ENCODE measurements at places on chromosomes 6 and 20. TPM values are rescaled to one million over a fixed set of nuclear protein-coding genes. Genes with fewer than 3 reads are reported as not detected.

- DNase-seq = no peak
These were observed 38.8 kb downstream of the SLC22A3 start for GRCh38 chr6:160386869-160387530.

DNA sequence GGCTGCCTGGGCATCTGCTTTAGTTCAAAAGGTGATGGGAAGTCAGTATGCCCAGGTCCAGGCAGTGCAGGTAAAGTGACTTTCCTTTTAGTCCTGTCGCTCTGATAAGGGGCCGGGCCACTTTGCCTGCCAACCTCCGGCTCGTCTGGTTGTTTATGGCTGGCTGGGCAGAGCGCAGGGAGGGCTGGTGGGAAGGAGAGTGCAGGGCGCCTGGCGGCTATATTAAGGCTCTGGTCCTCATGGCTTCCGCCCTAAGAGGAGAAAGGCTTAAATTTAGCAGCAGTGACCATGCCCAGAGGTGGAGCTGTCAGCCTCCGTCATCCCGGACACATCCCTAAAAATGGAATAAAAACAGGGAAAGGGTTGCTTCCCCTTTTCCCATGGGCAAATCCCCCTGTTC lies 14.6 kb downstream of the GATA5 start:
- DNase-seq = no peak

- DNase-seq = no peak
These were observed 107.4 kb upstream of the MAP7 start for GRCh38 chr6:136657666-136658065.

DNA sequence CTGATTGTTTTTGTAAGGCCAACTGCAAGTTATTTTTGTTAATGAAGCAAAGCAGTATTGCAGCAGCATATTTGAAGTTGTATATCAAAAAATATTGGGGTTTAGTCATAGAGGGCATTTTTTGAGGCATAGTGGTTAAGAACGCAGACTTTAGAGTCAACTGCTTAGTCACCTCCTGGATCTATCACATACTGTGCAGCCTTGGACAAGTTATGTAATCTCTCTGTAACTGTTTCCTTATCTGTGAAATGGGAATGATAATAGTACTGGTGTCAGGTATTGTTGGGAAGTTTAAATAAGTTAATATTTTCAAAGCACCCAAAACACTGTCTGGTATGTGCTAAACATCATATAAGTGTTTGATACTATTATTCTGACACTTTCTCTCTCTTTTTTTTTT lies 27.2 kb upstream of the EFHC1 start:
- DNase-seq = no peak

DNA sequence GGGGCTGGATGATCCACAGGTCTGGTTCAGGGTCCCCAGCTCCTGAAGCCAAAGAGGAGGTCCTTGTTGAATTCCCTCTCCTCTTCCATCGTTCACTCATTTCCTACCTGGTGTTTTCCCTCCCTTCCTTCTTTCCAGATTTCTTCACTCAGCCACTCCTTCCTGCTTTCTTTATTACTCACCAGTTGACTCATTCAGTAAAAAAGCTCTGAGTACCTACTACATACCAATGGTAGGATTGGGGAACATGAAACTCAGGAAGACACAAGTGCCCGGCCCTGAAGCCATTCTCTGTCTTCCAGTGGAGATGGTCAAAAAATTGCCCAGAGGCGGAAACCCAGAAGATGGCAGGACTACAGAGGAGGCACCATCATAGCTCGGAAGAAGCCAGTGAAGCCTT lies 11.9 kb upstream of the NSFL1C start:
- no peak for DNase-seq

GRCh38 chr20:58669287-58670006 lies 18.4 kb downstream of the STX16 start:
- peak; percentile 85 for DNase-seq

GRCh38 chr6:131061041-131061750 lies 1.8 kb downstream of the EPB41L2 start:
- peak; percentile 8 for DNase-seq

DNA sequence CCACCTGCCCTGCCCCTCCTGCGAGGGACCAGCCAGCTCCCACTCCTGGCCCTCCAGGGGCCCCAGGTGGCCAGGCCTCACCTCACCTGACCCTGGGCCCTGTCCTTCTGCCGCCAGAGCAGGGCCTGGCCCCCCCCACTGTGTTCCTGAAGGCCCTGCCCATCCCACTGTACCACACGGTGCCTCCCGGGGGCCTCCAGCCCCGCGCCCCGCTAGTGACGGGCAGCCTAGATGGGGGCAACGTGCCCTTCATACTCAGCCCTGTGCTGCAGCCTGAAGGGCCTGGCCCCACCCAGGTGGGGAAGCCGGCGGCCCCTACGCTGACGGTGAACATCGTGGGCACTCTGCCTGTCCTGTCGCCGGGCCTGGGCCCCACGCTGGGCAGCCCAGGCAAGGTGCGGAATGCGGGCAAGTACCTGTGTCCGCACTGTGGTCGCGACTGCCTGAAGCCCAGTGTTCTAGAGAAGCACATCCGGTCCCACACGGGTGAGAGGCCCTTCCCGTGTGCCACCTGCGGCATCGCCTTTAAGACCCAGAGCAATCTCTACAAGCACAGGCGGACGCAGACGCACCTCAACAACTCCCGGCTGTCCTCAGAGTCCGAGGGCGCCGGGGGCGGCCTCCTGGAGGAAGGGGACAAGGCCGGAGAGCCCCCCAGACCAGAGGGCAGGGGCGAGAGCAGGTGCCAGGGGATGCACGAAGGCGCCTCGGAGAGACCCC lies 27.6 kb downstream of the ZNF831 start:
- no peak for DNase-seq

- DNase-seq = peak; percentile 41
These were observed 2.2 kb downstream of the APCDD1L start for GRCh38 chr20:58512808-58513552.

GRCh38 chr20:6623989-6624388 lies 143.5 kb upstream of the BMP2 start:
- DNase-seq = peak; percentile 7

DNA sequence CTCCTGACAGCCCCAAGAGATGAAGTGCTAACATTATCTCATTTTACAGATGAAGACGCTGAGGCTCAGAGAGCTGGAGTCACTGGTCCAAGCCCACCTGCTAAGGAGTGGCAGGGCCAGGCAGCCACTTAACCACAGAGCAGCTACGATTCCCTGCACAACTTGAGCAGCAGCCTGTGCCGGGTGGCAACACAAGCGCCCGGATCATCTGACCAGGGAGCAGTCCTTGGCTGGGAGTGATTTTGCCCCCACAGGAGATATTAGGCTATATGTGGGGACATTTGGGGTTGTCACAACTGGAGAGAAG lies 93.2 kb upstream of the PTPN1 start:
- DNase-seq = no peak

- DNase-seq = no peak
These were observed 1.4 kb upstream of the FILIP1 start for GRCh38 chr6:75495011-75495410.

- DNase-seq = peak; percentile 94
These were observed at the start of gene ELOVL2 for GRCh38 chr6:11043961-11044711. ELOVL2 (minus strand) TSS chr6:11044305; CDS start chr6:11044230, 75 bp downstream.

GRCh38 chr6:51996296-51996947 lies 91.0 kb downstream of the PKHD1 start:
- DNase-seq = no peak

DNA sequence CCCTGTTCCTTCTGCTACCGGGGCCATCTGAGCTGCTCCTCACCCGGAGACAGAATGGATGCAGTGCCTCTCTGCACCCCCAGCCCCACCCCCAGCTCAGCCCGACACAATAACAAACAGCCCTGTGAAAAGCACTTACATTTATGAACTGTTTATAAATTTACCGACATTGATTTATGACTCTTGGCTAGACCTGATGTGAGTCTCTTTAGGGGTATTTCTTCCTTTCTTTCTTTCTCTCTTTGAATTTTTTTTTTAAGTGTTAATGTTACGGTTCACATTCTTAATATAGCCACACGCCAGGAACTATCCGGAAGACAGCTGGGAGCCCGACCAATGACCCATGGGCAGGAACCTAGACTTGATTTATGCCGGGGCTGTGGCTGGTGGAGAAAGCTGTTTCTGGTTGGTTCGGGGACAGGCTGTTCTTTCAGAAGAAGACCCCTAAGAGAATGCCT lies 266.3 kb downstream of the CDC5L start:
- no peak for DNase-seq

DNA sequence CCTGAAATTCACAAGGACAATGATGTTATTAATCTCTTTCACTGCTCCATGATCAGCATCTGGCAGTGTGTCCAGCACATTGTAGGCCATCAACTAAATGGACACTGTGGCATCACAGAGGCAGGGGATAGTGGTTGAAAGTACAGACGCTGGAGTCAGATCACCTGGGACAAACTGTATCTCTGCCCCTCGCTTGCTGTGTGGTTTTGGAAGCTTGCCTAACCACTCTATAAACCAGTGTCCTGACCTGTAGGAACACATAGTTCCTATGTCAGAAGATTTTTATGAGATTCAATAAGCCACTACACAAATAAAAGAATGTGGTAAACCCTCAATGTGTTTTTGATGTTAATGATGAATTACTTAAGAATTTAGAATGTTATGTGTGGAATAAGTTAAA lies 219.3 kb upstream of the RNF217 start:
- DNase-seq = no peak

DNA sequence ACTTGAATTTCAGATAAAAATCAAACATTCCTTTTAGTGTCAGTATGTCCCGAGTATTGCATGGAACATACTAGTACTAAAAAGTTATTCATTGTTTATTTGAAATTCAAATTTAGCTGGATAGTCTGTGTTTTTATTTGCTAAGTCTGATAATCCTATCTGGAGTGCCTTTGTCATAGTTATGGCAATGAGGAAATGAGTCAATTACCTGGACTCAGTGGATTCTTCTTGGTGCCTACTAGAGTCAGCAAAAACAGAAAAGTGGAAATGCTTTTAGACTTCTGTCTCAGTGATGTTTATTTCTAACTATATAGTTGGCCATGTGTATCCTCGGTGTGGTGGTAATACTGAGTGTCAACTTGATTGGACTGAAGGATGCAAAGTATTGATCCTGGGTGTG lies 121.3 kb upstream of the EEF1E1 start:
- no peak for DNase-seq

DNA sequence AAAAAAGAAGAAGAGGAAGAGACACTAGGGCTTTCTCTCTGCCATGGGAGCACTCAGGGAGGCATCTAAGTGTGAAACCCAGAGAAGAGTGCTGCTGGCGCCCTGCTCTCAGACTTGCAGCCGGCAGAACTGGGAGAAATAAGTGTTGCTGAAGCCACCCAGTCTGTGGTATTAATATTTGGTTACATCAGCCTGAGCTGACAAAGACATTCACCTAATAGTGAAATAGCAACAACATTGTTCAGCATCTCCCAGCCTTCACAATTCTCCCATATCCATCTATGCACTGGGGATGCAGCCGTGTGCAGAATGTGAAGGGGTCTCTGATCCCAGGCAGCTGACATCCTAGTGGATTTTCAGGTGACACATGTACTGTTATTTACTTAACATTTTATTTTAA lies 12.0 kb downstream of the KCNG1 start:
- DNase-seq = no peak

- no peak for DNase-seq
These were observed 16.8 kb upstream of the NOTCH4 start for GRCh38 chr6:32240686-32241085.

GRCh38 chr20:58492795-58493524 lies 22.2 kb downstream of the APCDD1L start:
- DNase-seq = no peak

DNA sequence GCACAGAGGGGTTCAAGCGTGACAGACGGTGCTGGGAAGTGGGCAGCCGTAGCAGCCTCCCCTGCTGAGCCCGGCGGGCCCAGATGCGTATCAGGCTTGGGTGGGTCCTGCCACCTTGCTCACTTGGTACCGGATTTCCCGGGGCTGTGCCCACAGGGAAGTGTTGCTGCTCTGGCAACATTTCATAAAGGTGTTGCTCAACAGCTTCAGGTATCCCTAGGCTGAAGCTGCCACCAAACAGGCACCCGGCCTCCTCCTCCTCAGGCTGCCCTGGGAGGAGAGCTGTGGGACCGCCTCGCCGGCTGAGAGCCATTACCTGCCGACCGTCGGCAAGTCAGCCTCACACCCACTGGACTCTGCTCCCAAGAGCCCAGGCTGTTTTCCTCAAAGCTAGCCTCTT lies 11.5 kb downstream of the PSMG4 start:
- no peak for DNase-seq

DNA sequence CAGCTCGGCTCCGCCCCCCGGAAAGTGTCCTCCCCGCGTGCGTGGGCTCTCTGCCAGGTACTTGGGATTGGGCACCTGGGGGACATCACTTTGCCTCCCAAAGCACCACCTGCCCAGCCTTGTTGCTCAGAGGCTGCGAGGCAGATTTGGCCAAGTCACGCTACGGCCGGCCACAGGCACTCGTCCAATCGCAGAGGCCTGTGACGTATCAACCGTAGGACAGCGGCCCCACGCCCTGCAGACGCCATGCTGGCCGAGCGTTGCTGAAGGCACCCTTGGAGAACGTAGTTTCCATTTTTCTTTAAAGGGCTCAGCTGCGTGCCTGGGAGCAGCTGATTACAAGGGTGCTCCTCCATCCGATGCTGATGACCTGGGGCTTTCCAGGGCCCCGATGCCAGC lies 3.1 kb downstream of the NTSR1 start:
- no peak for DNase-seq

GRCh38 chr6:41583565-41583964 lies 37.4 kb downstream of the FOXP4 start:
- no peak for DNase-seq

DNA sequence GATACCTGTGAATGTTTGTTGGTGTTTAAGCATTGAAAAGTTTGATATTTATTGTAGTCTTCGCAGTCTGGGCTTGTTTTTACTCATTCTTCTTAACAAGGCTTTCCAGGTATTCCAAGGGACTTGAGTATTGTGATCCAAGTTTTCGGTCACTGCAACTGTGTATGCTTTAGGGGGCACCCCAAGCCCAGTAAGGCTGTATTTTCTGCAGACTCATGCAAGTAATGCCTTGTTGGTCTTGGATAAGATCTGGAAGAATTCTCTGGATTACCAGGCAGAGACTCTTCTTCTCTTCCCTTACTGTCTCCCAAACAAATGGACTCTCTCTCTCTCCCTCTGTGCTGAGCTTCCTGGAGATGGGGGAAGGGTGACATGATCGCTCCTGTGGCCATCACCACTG lies 82.1 kb downstream of the RFPL4B start:
- no peak for DNase-seq

Gene GJA10
- not detected for total RNA-seq

Gene ZBTB12
- 7.9 TPM for total RNA-seq

Gene YIPF3
- 92.9 TPM for total RNA-seq

Gene MCHR2
- total RNA-seq = not detected

Gene PSMG4
- total RNA-seq = 37.9 TPM

Gene HMGCLL1
- 0.41 TPM for total RNA-seq

Gene VIP
- total RNA-seq = not detected

Gene GNAS-AS1
- 0.24 TPM for total RNA-seq

Gene PPP1R14C
- total RNA-seq = 0.10 TPM

Gene TEAD3
- total RNA-seq = 18.0 TPM

Gene RIMS1
- total RNA-seq = 0.70 TPM

Gene PPP1R16B
- 23.6 TPM for total RNA-seq

Gene LY86
- not detected for total RNA-seq

Gene STMN3
- total RNA-seq = 24.9 TPM

Gene ZBTB9
- 16.4 TPM for total RNA-seq

Gene PSORS1C1
- total RNA-seq = not detected

Gene CD109
- total RNA-seq = 1.3 TPM

Gene MACROD2
- total RNA-seq = 2.2 TPM

Gene BHLHE23
- total RNA-seq = 2.1 TPM

Gene ZC3H12D
- total RNA-seq = 0.18 TPM

Gene C20orf202
- total RNA-seq = 0.26 TPM

Gene EDN1
- 0.76 TPM for total RNA-seq

Gene GPR6
- total RNA-seq = 0.63 TPM
